NCI-H2081 treated with DMSO at 0.1 percent for 48 hours (cell line): ENCODE measurements at places on chromosomes 16 and 17.

DNA sequence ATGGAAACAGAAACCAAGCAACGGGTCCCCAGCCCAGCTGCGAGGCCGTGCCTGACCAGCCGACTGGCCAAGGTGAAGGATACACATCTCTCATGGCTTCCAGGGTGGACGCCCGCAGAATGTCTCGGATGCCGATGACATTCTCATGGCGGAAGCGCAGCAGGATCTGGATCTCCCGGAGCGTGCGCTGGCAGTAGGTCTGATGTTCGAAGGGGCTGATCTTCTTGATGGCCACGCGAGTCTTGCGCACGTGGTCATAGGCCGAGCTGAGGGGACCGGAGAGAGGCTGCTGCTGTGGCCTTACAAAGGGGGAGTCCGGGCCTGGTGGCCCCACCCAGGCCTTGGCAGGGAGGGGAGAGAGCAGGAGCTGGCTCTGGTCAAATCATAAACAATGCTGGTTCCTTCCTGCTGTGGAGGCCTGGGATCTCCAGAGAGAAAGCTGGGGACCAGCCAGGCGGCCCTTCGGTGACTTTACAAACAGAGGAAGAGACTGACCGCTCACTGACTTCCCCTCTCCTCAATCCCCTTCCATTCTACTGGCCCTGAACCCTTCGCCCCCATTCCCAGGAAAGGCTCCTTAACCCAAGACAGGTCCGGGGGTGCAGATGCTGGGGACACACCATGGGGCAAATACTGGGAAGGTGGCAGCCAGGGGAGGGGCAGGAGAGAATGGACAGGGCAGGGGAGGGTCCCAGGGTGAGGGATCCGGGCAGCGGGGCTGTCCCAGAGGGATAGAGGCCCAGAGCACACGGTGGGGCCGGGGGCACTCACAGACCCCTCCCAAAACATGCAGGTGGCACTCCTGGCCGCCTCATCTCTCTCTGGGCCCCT is 1.1 kb downstream of the MAPK3 start:
- DNase-seq = no peak

DNA sequence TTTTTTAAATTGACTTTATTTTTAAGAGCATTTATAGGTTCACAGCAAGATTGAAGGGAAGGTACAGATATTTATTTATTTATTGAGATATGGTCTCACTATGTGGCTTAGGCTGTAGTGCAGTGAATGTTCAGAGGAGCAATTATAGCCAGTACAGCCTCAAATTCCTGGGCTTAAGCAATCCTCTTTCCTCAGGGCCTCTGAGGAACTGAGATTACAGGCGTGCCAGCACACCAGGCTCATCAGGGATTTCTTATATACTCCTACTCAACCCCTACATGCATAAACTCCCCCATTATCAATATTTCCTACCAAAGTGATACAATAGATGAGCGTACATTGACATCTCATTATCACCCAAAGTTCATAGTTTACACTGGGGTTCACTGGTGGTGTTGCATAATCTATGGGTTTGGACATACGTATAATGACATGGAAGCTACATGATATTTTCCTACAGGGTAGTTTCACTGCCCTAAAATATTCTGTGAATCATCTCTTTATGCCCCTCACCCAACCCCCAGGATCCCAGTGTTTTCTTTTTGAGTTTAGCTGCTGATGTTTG is 33.5 kb downstream of the HS3ST3B1 start:
- DNase-seq = no peak

GRCh38 chr16:27312580-27313421 is 973 bp upstream of the IL4R start:
- DNase-seq = no peak

DNA sequence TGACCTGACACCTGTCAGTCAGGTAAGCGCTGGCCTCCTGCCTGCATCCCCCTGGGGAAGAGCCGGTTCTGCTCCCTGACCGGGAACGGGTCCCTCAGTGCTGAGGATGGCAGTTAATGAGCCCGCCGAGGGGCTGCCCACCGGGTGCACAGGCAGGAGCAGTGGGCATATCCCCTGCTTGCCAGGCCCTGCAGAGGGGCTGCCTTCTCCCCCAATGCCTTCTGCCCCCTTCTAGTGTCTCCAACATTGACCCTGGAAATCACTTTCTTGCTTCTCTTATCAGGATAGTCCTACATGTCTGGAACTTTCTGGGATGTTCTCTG is 388.5 kb downstream of the SEC14L1 start:
- DNase-seq = no peak

DNA sequence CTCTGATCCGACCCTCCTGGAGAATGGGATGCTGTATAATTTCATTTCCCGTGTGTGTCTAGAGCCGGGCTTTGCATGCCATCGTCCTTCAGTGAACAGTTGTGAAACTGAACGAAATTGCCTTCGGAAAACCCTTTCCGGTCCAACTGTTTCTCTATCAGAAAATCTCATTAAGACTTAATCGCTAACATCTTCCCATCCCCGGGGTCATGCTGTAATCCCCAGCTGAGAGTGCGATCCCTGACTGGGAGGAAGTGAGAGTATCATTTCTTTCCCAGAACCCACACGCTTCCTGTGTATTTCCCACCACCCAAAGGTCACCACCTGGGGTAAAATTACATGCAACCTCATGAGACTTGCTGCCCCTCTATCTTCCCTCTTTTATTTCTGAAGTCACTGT is 75.6 kb upstream of the RBFOX1 start:
- no peak for DNase-seq

DNA sequence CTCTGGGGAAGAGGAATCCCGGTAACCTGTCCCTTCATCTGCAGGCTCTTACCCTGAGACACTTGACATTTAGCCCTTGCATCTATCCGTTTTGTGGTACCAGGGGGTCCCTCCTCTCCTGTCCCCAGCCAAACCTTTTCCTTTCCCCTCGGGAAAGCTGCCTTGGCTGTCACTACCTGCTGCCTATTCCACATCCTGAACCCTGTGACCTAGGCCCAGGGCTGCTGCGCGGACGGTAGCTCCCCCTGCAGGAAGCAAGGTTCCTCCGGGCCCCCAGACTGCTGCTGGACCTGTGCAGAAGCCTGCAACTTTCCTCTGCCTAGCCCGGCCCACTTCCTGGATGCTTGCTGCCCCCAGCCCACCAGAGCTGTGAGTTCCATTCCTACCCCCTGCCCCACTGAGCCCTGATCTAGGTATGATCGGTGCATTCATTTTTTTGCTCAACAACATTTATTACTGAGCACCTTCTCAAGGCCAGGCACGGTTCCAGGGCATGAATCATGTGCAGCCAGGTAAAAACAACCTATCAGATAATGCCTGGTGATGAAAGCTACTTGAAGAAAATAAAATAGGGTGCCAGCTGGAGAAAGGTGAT is 10.5 kb upstream of the ALDOA start:
- no peak for DNase-seq

GRCh38 chr17:41060052-41060604 is at the start of gene KRTAP2-3:
Gene KRTAP2-3, minus strand, starts transcription at chr17:41060114. Its CDS starts 64 bp downstream, at chr17:41060050.
- DNase-seq = no peak

DNA sequence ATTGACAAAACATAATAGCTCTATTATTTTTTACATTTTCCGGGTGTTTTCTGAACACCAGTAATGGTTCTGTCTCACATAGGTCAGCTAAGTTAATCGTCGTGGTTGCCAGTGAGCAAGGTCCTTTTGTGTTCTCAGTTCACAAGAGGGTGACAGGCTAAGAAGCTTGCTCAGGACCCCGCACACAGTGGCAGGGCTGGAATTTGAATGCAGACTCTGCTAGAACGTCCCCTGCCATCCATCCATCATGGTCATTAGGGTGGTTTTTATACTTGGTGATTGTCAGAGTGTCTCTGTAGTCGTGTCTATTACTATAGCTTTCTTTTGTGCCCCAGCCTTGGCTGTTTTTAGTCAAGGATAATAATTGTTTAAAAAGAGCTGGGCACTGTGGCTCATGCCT is 176.2 kb downstream of the SNX29 start:
- DNase-seq = no peak

GRCh38 chr16:80350061-80350460 is 190.7 kb upstream of the DYNLRB2 start:
- DNase-seq = no peak

DNA sequence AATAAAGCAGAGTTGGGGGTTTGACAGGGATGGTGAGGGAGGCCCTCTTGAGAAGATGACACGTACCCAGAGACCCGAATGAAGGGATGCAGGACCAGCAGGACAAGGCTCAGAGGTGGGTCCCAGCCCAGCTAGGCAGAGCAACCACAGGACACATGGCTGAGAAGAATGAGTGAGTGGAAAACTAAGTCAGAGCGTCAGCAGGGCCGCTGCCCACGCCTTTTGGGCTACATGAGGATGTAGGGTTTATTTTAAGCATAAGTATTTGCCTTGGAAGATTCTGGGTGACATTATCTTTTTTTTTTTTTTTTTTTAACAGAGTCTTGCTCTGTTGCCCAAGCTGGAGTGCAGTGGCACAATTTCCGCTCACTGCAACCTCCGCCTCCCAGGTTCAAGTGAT is 176.0 kb downstream of the TMEM132E start:
- DNase-seq = no peak

DNA sequence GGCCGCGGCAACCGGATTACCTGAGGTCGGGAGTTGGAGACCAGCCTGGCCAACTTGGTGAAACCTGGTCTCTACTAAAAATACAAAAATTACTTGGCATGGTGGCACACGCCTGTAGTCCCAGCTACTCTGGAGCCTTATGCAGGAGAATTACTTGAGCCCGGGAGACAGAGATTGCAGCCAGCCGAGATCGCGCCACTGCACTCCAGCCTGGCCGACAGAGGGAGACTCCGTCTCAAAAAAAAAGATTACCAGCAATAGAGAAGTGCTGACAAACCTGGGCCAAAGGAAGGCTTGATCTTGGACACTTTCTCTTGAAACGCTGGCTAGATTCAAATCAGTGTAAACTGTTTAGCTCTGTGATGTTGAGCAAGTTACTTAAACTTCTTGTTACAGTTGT is 4.3 kb downstream of the MT1H start:
- no peak for DNase-seq

DNA sequence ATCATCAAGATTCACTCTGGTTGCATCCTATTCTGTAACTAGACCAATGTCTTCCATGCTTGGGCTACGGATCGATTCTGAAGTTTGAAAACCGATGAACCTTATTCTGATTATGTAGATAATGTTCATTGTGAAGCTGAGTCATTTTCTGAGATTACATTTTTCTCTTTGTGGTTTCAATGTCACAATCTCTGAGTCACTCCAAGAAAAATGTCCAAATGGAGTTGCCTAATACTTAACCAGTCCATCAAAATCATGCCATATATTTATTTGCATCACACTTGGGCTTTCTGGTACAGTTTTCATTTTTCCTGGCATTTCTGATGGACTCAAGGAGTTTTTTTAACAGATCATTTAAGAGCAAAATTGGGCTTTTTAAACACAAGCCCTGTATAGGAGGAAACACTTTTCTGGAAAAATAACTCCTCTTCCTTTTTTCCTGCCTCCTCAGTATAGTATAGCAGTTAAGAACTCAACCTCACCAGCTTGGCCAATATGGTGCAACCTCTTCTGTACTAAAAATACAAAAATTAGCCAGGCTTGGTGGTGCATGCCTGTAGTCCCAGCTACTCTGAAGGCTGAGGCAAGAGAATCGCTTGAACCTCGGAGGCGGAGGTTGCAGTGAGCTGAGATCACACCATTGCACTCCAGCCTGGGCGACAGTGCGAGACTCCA is 17.5 kb downstream of the CACNG3 start:
- no peak for DNase-seq

GRCh38 chr16:67773099-67773498 is 33.3 kb downstream of the RANBP10 start:
- DNase-seq = no peak

GRCh38 chr17:59476413-59476812 is 89.0 kb upstream of the DHX40 start:
- DNase-seq = no peak

- no peak for DNase-seq
Observed at GRCh38 chr17:77865112-77865611, 93.3 kb upstream of the TNRC6C start.

DNA sequence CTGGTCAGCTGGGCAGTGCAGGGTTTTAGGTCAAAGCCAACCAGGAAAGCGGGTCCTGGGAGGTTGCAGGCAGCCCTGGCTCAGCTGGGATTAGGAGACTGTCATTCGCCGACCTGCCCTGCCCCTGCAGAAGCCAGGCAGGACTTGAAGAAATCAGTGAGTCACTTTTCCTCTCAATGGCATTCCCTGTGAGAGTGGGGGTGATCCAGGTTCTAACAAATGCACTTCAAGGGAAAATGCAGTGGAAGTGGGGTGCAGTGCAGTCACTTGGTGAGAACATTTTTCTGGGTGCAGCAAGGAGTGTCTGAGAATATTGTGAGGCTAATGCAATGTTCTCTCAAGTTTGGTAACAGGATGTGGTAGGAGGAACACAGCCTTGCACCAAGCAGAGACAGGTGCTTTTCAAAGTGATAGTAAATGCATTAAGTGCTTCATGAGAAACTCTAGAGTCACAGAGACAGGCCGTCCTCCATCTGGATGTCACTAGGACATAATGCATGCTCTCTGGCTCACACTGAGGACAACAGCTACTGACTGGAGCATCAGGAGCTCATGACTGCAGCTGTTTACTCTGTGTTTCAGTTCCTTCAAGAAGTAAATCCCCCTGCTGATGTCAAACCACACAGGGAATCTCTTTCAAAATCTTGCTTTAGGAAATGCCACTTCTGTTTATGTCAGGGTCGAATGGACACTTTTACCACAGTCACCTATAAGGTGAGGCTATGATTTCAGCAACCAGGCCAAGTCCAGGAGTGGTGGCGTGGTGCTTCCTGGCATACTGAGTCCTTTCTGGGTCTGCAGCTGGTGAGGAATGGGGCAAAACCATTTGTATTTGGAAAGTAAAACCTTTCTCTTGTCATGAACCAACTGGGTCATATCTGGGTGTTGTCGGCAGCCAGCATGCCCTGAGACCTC is 16.7 kb downstream of the CDK5R1 start:
- DNase-seq = no peak

DNA sequence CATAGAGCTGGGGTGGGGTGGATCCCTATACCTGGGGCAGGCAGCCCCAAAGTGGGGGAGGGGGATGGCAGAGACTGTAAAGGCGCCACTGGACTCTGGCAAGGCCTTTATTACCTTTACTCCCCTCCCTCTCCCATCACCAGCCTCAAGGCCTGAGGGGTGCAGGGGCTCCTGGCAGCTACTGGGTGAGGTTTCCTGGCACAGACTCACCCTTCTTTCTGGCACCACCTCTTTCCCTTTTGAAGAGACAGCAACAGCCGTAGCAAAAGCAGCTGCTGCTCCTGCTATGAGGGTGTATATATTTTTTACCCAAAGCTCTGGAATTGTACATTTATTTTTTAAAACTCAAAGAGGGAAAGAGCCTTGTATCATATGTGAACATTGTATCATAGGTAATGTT is 17.6 kb downstream of the RAPGEFL1 start:
- no peak for DNase-seq

GRCh38 chr17:40312893-40313667 is 4.1 kb downstream of the RARA start:
- no peak for DNase-seq

GRCh38 chr17:16352303-16352666 is 984 bp downstream of the CENPV start:
- DNase-seq = no peak

DNA sequence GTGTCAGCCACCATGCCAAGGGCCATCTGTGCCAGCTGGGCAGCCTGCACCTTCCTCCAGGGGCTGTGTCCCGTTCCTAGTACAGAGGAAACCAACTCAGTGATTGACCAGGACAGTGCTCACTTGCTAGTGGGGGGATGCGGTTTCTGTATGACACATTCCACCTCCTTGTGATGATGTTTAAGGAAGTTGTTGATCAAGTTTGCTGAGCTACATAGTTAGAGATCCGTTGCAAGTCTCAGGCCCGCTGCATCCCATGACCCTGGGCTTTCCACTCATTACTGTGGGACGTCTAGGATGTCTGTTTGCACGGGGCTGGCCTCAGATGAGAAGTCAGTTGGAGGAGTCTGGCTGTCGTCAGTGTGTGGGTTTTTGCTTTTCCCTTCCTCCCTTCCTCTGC is 33.6 kb downstream of the RNF213 start:
- no peak for DNase-seq
